ENCODE measurements at places on chromosomes 7 and 10.

- no peaks in the 10 kb centered on the region for H3K4me1 ChIP-seq
Measured at GRCh38 chr7:110010359-110010758, 1080.6 kb upstream of the LRRN3 start.

- no peaks in the 10 kb centered on the region for H3K4me1 ChIP-seq
- DNase-seq: no peak
- no peak overlapping the region for H3K4me3 ChIP-seq
Measured at GRCh38 chr10:84296091-84296981, 32.1 kb upstream of the CCSER2 start.

- H3K4me3 ChIP-seq: no peak overlapping the region
- no peaks in the 10 kb centered on the region for H3K36me3 ChIP-seq
- no peak for DNase-seq
- H3K4me1 ChIP-seq: no peaks in the 10 kb centered on the region
- no peak overlapping the region for H3K27ac ChIP-seq
Measured at GRCh38 chr10:69810097-69810496, 8.4 kb downstream of the COL13A1 start.

DNA sequence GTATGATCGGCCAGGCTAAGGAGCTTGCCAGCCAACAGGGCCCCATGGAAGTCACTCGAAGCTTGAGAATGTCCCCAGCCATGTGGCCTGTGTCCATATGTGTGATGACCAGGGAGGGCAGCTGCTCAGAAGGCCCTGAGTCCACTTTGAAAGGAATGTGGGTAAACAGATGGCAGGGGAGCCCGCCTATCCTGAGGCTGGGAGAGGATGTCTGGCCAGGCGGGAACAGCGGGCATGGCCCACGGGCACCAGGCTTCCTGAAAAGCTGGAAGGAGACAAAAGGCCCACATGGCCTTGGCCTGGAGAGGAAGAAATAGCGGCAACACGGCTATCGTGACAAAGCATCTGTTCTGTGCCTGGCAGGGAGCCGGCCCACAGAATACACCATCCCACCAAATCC, 137.9 kb upstream of the PPIF start:
- no peaks in the 10 kb centered on the region for H3K4me1 ChIP-seq
- H3K36me3 ChIP-seq: peaks cover 89% of the 10 kb centered on the region
- H3K27ac ChIP-seq: no peak overlapping the region
- no peaks in the 10 kb centered on the region for H3K27me3 ChIP-seq
- no peak overlapping the region for H3K4me3 ChIP-seq

DNA sequence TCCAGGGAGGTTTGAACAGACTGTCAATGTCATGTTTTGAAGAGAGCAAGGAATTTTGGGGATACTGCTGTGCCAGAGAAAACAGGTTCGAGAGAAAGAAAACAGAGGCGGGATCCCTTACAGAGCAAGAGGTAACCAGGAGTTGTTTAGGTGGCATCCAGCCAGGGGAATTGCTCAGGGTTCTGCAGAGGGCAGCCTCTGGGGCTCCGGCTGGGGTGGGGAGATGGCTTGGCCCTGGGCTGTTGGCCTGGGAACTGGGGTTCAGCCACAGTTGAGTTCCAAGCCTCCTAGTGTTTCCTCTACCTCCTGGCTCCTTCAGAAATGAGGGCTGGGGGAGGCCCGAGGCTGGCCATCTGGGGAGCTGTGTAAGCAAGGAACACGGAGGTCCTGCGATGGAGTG, 68.0 kb downstream of the CAMK1D start:
- no peak for DNase-seq
- H3K4me1 ChIP-seq: no peaks in the 10 kb centered on the region
- H3K27me3 ChIP-seq: no peaks in the 10 kb centered on the region

DNA sequence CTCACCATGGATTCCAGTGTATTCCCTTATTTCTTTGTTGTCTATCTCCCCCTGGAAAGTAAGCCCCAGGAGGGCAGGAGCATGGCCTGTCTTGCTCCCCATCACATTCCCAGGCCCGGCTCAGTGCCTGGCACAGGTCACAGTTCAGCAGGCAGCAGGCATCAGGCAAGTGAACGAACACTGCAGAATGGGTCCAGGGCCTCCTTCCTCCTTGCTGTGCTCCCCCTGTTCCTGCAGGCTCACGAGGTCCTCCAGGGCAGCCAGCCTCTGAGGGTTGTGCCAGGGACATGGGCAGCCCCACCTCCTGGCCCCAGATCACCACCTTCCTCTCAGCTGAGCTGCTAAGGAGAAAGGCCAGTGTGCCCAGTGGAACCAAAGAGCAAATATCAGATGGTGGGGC, 41.8 kb downstream of the PDLIM1 start:
- H3K4me3 ChIP-seq: no peak overlapping the region
- H3K27ac ChIP-seq: no peak overlapping the region
- no peak for DNase-seq

GRCh38 chr7:126657599-126658358, 595.0 kb downstream of the GRM8 start:
- H3K27me3 ChIP-seq: no peaks in the 10 kb centered on the region
- no peaks in the 10 kb centered on the region for H3K4me1 ChIP-seq

- no peak overlapping the region for H3K27ac ChIP-seq
- no peaks in the 10 kb centered on the region for H3K4me1 ChIP-seq
- no peaks in the 10 kb centered on the region for H3K27me3 ChIP-seq
- no peak for DNase-seq
Measured at GRCh38 chr10:3412071-3412582, 239.5 kb upstream of the PITRM1 start.

DNA sequence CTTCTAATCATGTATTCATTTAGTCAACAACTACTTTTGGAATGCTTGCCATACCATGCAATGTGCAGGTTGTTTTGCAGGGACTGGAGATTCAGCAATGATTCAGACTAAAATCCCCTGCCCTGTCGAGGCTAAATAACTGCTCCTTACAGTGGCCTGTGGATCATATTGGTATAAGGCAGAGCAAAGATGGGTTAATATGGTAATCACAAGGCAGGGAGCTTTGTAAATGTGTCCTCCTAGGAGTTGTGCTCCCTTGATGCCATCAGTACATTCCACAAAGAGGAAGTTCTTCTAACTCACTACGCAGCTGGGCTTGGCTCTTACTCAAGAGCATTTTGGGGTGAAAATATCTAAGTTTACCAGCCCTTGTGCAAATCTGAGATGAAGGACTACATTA, 614 bp upstream of the IFIT2 start:
- H3K27ac ChIP-seq: peak overlapping the region; percentile 96
- H3K4me1 ChIP-seq: peaks cover 6% of the 10 kb centered on the region
- peak; percentile 54 for DNase-seq
- H3K4me3 ChIP-seq: peak overlapping the region; percentile 58

GRCh38 chr10:14761372-14761771, 13.3 kb downstream of the FAM107B start:
- H3K36me3 ChIP-seq: no peaks in the 10 kb centered on the region
- DNase-seq: no peak
- H3K4me3 ChIP-seq: no peak overlapping the region
- no peaks in the 10 kb centered on the region for H3K27me3 ChIP-seq

DNA sequence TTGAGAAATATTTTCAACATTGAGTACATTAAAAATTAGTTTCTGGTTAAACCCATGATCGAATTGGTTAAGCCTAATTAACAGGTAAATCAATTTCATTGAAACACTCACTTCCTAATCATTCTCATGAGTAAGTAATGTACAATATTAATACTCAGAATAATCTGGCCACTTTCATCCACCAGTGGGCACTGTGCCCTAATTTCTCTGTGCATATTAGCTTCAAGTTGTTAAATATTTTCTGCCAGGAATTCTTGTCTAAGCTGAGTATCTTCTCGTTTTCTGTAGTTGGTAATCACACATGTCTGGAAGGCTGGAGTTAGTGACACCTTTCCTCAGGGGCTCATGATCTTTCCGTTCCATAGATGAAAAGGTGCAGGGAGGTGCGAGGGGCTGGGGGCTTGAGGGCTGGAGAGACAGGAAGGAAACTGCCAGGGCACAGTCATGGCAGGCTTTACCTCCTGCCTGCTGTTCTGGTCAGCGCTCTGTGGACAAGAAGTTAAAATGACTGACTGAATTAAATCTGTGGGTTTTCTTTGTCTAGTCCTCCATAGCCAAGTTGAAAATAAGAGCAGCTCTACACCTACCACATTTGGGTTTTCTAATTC, 71.9 kb downstream of the WIPF3 start:
- H3K4me1 ChIP-seq: no peaks in the 10 kb centered on the region
- peaks cover 3% of the 10 kb centered on the region for H3K27me3 ChIP-seq
- no peaks in the 10 kb centered on the region for H3K36me3 ChIP-seq
- no peak overlapping the region for H3K4me3 ChIP-seq
- DNase-seq: peak; percentile 68
- H3K27ac ChIP-seq: no peak overlapping the region

- no peak overlapping the region for H3K27ac ChIP-seq
- no peaks in the 10 kb centered on the region for H3K4me1 ChIP-seq
- no peak overlapping the region for H3K4me3 ChIP-seq
- no peak for DNase-seq
Measured at GRCh38 chr10:23217471-23217870, 25.4 kb downstream of the PTF1A start.
